ENCODE measurements at places on chromosomes 4 and X. TPM values are rescaled to one million over a fixed set of nuclear protein-coding genes. Genes with fewer than 3 reads are reported as not detected.

The WDR44 gene
- 44.3 TPM for total RNA-seq

The ADGRL3 gene
- 257 TPM for total RNA-seq

The PDE6B gene
- total RNA-seq = 9.2 TPM

The TACR3 gene
- total RNA-seq = 5.5 TPM

The TCEAL7 gene
- 155 TPM for total RNA-seq

All from diencephalon (tissue), 1 donor.